SIG-M5 (cell line): ENCODE measurements at places on chromosomes 5 and 9.

DNA sequence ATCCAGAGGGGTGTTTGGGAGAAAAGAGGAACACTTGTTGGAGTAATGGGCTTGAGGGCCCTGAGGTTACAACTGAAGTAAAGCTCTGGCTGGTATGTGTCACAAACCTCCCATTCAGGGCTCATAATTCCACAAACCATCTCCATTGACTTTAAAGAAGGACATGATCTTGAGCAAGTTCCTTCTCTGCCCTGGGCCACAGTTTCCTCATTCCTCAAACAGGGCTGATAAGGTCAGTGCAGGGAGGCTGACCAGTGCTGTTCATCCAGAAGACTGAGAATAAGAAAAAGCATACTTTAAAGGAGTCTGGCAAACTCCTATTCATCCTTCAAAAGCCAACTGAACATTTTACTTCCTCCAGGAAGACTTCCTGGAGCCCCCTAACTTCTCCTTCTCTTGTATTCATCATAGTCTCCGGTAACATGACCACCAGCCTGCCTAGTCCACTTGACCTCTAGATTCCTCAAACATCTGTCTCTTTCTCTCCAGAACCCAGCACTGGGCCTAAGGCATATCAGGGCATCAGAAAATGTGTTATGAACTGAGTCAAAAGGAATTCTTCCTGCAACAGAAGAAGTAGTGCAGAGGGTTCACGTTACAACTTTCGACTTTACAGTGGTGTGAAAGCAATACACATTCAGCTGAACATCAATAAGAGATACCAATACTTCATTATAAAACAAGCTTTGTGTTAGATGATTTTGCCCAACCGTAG is 20.7 kb upstream of the PTPN3 start:
- DNase-seq: no peak

DNA sequence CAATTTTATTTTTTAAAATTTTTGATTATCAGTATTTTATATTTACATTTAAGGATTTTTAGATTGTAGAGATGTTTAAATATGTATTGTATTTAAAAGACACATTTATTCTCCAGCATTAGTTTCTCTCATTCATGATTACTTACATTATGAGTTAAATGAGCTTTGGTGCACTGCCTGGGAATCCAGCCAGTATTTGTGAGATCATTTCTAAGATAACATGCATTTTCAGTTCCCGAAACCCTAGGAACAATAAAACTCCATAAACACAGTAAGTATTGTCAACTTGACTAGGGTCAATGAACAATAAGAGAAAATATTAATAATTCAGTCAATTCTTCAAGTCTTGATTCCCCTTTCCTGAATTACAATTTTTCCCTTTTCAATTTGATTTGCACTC is 403.3 kb downstream of the PLK2 start:
- DNase-seq: no peak

DNA sequence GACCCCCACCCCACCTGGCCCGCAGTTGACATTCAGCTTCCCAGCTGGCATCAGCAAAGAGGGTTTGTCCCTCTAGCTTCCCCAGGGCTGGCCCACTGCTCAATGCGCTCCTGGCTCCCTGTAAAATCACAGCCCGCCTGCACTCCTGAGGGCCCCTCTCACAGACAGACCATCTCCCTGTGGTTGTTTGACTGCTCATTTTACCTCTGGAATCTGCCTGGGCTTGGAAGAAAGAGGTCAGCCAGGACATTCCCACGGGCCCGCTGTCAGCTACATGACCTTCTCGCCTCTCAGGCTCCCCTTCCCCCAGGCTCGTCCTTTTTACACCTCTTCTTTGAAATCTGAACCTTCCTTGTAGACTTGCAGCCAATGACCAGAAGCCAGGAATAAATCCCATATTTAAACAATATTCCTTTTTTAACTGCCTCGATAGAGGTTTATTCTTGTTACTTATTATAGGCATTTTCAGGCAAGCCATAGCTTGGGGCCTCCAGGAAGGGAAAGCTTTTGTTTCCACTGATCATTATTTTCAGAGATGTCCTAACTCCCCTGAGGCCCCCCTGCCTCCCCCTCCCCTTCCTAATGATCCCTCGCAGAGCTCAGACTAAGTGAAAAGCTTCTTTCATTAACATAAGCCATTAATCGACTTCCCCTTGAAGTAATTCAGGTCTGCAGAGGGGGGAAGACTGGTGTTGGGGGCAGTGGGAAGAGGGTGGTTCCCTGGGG is 76.3 kb upstream of the IQGAP2 start:
- no peak for DNase-seq

DNA sequence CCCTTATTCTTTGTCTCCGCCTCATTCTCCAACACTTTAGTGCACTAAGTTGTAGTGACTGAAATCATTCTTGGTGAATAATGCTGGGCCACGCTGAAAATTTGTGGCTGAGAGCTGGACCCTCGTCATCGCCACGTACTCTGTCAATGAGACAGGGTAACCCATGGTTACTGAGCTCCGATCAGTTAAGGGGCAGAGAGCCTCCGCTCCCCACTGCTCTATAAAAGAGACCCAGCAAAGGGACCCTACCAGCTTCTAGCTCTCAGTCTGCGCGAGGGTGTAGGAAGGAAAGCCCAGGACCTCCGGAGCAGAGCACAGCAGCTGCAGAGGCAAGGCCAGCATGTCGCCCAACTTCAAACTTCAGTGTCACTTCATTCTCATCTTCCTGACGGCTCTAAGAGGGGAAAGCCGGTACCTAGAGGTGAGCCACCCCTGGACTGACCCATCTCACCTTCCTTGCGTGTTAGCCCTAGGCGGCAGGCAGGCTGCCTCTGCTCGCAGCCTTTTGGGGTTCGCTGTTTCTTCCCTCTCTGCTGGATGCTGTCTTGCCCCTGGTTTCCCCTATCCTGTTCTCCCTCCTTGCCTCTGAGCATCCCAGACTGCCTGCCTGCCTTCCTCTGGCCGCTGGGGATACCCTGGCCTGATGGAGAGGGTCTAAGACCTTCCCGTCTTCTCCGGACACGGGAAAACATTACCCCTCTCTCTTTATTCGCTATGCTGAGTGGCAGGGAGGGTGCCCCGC is at the start of gene CRHBP:
CRHBP (plus strand) TSS at position 251 of the 742 bp plus-strand sequence; CDS start at position 341, 90 bp downstream.
- DNase-seq: no peak

- no peak for DNase-seq
These were observed 1196.7 kb downstream of the EFNA5 start for GRCh38 chr5:106474066-106474465.

DNA sequence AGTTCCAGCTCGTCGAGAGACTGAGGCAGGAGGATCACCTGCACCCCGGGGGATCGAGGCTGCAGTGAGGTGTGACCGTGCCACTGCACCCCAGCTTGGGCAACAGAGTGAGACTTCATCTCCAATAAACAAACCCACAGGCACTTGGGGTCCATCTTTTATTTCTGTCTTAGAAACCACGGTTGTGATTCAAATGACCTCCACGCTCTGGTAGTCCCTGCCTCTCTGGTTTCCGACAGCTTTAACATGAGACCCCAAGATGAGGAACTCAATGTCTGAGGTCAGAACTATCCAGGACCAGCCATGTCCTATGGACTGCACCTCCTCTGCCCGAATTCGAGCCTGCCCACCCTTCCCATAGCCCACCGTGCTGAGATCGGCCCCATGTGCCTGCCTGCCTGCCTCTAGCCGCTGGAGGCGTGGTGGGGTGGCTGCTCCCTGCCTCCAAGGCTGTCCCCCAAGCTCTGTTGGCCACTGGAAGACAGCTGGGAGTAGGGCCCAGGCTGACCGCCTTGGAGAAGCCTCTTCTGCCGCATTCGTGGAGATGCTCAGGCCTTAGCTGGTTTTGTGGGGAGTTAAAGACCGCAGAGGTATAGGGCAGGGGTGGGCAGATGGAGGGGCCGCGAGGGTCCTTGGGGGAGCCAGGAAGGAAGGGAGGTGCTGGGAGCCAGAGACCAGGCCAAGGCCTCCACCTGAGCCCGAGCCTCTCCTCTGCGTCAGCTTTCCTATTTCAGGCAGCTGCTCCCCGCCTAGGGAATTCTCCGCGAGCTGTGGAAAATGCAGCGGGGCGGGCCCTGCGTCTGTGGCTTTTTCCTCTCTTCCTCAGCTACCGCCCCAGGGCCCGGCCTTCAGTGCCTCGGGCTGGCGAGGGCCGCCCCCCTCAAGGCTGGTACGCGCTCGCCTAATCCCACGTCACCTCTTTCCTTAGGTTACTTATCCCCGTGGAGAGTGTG is 6.9 kb upstream of the WDR5 start:
- DNase-seq: no peak

DNA sequence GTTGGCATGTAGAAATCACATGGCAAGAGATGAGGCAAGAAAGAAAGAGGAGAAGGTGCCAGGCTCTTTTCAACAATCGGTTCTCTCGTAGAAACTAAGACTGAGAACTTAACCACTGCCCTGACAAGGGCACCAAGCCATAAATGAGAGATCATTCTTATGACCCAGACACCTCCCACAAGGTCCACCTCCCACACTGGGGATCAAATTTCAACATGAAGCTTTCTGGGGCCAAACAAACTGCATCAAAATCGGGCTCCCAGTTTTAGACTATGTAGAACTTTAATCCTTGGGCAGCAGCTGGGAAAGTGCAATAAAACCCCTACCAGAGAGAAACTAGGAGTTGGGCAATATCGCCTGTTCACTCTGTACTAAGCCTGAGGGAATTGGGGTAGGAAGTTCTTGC is 150.2 kb upstream of the CCDC152 start:
- DNase-seq: no peak

DNA sequence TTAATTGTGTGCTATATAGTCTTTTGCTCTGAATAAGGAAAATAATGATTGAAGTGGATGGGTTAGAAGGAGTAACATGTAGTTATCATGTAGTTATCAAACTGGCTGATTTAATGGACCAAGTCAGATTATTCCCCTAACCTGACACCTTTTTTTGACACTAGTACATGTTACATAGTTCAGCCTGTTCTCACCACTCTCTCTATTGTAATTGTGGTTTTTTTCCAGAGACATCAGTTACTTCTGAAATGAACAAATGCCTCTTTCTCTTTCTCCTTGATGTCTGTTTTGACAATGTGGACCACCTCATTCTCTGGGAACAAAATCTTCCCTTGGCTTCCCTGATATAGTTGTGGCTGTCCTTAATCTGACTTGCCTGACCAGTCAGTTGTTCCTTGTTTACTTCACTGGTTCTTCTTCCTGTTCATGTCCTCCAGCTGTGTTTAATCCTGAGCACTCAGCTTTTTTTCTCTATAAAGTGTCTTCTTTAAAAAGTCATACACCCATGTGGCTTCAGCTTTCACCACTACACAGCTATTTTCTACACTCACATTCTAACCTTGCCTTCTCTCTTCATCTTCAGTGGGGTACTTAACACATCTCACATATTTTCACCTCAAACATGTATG is 243.4 kb downstream of the ARRDC3 start:
- DNase-seq: no peak

- no peak for DNase-seq
These were observed 9.4 kb downstream of the FSTL4 start for GRCh38 chr5:133602835-133603380.

- no peak for DNase-seq
These were observed 74.7 kb downstream of the AOPEP start for GRCh38 chr9:94801234-94801633.

DNA sequence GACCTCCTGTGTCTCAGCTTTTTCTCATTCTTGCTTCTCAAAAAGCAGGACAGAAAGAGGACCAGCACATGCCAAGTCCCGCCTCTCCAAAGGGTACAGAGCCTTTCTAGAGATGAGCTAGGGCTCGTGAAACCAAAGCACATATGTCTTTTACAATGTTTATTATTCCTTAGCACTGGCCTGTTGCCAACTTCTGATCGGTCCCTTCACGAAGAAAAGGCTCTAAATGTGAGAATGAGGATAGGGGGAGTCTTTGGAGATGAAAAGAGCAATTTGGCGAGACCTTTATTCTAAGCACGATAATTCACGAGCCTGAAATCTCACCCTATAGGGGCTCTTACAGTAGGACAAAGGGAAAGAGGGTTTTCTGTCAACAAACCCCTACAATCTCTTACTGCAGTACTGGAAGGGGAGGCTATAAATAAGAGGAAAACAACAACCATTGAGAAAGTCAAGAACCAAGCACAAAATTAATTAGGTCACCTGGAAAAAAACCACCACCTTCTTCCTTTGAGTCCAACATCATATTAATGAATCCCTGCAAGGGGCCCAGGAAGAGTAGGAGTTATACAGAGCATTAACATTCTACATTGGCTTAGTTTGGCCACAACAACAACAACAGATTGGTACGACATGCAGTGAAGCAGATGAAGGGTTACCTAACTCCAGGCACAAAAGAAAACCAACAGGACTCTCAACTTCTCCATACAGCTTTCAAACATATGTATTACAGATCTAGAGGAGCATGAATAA is 309.5 kb downstream of the PDE4D start:
- no peak for DNase-seq
